ENCODE measurements at places on chromosomes 5 and 9.

DNA sequence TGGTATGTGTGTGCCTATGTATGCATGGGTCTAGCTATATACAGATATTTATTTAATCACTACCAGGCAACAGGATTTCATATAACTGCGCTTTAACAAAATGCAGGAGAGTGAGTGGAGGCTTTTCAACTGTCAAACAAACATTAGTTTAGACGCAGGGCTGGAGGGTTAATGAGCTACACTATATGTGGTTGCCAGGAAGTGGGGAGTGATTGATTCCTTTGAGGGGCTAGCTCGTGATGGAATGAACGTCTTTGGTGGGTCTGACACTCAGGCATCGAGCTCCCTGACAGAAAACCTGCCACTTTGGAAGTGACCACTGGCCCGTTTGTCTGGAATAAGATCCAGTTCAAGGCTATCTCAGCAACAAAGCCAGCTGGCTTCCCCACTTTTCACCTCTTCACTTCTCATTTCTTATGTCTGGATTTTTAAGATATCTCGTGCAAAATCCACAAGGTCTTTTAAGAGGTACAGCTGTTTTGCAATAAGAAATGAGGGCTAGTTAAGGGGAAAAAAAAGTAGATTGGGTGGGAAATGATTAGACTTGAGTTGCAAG is 78.0 kb downstream of the CFAP77 start:
- no peak for DNase-seq

DNA sequence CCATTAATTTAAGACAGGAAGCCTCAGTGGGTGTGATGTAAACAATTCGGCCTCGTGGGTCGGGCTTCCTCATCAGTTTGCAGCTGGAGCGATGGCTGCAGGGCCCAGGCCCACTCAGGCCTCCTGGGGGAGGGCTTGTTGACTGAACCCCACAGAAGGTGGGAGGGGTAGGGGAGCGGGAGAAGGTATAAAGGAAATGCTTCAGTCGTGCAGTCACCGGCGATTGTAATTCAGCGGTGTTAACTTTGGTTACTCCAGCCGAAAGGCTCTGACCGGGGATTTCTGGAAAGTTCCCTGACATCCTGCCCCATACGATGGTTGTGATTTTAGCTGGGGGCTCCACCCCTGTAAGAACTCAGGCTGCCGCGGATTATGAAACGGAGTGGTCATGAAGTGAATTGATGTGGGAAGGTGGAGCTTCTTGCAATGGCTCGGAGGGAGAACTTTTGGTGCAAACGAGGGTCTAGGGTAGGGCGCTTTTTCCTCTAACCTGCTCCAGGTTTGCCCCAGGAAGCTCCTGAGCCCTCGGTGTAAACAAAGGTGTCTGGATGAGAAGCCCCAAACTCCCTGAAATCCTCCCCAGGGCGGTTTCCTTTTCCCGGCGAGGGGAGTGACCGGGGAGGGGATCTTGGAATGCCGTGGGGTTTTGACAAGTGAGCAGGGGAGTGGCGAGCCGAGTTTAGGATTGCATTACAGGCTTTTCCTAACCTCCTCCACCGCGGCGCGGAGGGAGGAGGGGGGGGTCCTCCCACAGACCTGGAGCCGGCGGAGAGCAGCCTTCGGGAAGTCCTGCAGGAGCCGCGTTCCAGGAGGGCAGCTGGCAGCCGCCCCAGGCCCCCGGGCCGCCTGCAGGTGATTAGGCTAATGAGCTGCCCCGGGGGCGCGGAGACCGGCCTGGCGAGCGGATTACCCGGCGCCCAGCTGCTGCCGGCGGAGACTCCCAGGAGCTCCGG is 215.5 kb downstream of the PDZD2 start:
- DNase-seq = no peak

- DNase-seq = no peak
These were observed 36.9 kb upstream of the PHYKPL start for GRCh38 chr5:178269499-178269898.

DNA sequence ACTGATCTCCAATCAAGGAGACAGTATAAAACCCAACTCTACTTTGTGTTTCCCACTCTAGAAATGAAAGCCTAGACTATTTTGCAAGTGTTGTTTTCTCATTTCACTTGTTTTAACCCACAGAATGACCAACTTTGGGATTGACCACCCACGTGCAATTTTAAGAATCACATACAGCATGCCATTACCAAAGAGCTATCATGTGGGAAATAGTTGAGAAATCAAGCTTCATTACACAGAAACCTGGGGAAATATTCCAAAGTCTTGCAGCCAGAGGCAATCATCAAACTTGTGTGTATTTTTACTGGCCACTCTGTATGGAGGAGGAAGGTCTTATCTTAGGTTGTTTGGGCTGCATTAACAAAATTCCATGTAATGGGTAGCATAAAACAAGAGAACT is 451.4 kb upstream of the DAB2 start:
- no peak for DNase-seq

GRCh38 chr5:963310-963672 is 45.3 kb upstream of the NKD2 start:
- no peak for DNase-seq

DNA sequence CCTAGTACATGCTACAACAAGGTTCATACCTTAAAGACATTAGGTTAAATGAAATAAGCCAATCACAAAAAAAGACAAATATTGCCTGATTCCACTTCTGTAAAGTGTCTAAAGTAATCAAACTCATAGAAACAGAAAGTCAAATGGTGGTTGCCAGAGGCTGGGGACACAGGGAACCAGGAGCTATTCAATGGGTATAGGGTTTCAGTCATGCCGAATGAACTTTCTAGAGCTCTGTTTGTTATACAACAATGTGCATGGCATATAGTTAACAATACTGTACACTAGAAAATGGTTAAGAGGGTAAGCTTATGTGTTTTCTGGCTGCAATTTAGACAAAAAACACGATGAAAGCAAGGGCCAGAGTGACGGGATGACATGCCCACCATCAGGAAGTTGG is 70.8 kb upstream of the EGFLAM start:
- DNase-seq = no peak

DNA sequence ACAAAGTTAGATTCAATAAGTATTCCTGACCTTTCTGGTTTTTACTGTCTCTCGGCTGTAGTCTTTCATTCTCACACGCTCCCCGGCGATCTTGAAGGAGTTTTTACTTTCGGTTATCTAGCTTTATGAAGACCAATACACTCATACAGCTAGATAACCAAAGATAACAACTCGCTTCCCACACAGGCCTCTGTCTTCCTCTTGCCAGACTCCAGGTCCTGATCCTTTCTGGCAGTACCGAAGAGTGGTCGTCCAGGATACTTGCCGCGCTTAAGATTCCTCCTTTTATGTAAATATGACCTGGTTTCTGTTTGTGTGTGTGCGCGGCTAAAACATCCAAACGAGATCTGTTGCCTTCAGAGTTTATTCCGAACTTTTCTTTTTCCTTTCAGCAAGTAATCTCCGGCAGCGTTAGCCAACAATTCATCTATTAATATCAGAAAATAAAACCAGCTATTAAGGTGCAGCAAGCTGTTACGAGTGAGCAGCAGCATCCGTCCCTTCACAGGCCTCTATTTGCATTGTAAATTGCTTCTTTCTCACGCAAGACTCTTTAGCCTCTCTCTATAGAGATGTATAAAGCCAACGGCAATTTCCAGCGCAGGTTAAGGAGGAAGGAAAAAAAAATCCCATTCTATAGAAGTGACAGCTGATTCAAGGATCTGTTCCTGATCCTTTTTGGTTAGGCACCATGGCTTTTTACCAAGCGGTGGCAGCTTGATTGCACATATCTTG is 216.1 kb downstream of the MEF2C start:
- no peak for DNase-seq

DNA sequence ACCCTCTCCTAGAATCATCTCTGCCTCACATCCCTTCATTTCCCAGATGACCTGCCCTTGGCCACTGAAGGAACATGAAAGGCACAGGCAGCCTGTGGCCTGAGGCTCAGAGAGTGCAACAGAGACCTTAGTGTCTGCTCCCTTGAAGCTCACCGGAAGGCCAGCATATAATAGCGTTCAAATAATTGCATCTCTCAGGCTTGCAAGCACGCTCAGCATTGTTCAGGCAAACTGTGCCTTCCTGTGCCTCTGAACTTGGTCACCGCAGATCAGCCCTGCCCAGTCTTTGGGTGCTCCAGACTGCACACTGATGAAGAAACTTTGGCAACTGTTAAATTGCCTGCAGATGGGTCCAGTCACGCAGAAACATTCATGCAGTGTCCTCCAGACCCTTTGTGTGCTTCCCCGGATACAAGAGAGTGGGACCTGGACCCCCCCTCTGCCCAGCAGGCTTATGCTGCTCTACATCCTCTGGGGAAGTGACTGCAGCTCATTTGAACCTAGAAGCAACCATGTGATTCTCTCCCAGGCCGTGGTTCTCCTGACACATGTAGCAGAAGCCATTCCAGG is 216.0 kb upstream of the ANKRD55 start:
- DNase-seq = no peak

GRCh38 chr9:13380903-13381302 is 101.4 kb upstream of the MPDZ start:
- DNase-seq = no peak

GRCh38 chr5:172852490-172853354 is 18.7 kb downstream of the ERGIC1 start:
- no peak for DNase-seq

GRCh38 chr5:171431251-171431777 is 11.9 kb downstream of the FGF18 start:
- no peak for DNase-seq

GRCh38 chr5:4370218-4370617 is 769.9 kb upstream of the ADAMTS16 start:
- no peak for DNase-seq

DNA sequence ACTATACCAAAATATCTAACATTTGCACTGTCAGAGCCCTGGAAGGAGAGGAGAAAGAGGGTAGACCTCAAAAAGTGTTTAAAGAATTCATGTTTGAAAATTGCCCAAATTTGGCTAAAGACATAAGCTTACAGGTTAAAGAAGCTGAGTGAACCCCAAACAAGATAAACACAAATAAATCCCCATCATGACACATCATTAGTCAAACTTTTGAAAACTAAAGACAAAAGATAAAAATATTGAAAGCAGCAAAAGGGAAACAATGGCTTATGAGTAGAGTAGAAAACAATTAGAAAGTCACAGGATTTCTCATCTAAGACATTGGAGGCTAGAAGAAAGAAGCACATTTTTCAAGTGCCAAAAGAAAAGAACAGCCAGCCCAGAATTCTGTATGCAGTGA is 6.1 kb upstream of the UBLCP1 start:
- DNase-seq = no peak

GRCh38 chr9:89225587-89225986 is 47.0 kb upstream of the SHC3 start:
- no peak for DNase-seq

DNA sequence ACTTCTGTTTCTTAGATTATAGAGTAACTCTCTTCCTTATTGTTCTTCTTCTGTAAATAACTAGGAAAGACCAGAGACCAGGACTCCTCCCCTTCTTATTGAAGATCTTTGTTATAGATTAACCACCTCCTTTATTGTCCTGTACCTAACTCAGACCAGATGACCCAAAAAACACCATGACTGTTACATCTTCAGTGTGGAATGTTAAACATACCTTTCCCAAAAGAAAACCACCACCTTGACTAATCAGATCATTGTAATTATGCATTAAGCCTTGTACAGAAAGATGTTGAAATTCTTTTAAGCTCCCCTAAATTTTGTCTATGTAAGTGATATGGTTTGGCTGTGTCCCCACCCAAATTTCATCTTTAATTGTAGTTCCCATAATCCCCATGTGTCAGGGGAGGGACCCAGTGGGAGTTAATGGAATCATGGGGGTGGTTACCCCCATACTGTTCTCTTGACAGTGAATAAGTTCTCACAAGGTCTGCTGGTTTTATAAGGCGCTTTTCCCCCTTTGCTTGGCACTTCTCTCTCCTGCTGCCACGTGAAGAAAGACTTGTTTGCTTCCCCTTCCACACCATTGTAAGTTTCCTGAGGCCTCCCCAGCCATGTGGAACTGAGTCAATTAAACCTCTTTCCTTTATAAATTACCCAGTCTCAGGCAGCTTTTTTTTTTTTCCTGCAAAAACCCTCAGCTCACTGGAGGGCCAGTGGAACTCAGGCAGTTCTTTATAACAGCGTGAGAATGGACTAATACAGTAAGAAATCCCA is 26.3 kb downstream of the ARSB start:
- DNase-seq = no peak

- no peak for DNase-seq
These were observed 66.0 kb upstream of the MEF2C start for GRCh38 chr5:88948746-88949600.

DNA sequence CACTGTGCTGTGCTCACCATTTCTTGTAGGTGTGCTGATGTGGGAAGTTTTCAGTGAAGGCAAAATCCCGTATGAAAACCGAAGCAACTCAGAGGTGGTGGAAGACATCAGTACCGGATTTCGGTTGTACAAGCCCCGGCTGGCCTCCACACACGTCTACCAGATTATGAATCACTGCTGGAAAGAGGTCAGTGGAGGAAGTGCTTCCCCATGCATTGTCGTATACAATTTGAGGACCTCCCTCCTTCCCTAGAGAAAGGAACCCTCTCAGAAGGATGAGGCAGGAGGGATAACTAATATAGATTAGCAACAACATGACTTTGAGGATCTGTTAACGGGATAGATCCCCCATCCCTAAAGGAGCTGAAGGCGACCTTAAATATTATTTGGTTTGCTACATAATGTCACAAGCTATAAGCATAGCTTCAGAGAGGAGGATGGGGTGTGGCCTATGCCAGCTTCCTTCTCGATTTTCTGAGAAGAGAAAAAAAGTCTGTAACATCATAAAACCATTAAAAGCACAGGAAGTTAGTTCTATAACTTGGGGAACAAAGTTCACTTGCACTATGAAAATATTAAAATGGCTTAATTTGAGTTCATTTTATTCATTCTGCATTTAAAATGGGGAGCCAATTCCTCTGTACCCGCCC is 17.0 kb upstream of the CYFIP2 start:
- peak; percentile 61 for DNase-seq

DNA sequence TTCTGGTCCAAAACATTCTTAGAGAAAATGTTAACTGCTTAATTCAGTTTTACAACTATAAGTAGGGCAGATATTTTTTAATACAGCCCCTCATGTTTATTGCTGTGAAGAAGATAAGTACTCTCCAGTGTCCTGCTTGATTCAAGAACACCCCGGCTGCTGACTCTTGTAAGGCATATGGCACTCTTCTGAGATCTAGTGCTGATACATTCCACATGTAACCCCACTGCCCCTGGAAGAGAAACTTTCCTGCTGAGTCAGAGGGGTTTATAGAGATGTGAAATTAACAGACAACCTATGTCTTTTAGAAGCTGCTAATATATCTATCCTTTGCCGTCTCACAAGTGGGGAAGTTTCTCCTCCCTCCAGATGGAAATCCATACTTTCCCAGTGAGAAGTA is 1.0 kb upstream of the MINAR2 start:
- DNase-seq = no peak
